ENCODE measurements at places on chromosomes 4 and X. TPM values are rescaled to one million over a fixed set of nuclear protein-coding genes. Genes with fewer than 3 reads are reported as not detected.
A peak's percentile ranks its signal among the peaks of the same experiment; 100 is the strongest.

Gene BEX5
- 35.8 TPM for polyA plus RNA-seq

DNA sequence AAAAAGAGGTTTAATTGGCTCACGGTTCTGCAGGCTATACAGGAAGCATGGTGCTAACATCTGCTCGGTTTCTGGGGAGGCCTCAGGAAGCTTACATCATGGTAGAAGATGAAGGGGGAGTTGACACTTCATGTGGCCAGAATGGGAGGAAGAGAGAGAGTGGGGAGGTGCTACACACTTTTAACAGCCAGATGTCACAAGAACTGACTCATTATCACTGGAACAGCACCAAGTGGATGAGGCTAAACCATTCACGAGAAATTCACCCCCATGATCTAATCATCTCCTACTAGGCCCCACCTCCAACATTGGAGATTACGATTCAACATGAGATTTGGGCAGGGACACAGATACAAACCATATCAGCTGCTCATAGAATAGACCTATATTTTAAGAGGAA is 255.8 kb downstream of the OPHN1 start:
- no peak for DNase-seq

DNA sequence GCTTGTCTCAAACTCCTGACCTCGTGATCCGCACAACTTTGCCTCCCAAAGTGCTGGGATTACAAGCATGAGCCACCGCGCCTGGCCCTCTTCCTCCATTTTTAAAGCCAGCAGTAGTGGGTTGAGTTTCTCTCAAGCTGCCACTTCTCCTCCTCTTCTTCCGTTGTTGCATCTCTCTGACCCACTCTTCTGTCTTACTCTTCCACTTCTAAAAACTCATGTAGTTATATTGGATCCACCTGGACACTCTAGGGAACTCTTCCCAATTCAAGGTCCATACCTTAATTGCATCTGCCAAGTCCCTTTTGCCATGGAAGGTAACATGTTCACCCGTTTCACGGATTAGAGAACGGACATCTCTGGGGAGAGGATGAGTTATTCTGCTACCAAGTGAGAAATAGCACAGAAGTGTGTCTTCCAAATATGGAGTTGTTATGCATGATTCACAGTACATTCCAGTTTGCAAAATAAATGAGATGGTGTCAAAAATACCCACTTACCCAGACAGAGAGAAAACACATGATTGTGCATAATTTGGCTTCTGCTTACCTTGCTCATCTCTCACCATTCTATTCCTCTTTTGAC is 51.8 kb downstream of the GBA3 start:
- no peak for DNase-seq

Gene SLC9B1
- 0.23 TPM for polyA plus RNA-seq

- DNase-seq = peak; percentile 74
These were observed 640 bp downstream of the PHF8 start for GRCh38 chrX:54043541-54044125.

DNA sequence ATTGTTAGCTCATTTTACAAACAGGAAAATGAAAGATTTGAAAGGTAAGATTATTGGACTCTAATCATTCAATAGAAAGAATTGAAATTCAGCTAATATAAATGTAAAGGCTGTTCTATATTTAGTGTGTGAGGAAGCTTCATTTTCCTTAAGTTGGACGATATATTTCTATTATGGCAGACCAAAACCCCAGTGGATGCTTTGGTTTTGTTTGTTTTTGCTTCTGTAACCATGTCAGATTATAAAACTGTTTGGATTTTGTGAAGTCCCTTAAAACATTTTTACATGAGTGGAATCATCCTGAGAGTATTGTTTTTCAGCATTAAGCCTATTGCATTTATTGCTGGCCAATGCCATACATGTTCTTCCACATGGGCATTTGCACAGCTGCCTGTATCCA is 110.2 kb upstream of the ENPEP start:
- no peak for DNase-seq
